ENCODE measurements at places on chromosomes 5 and 9.
A peak's percentile ranks its signal among the peaks of the same experiment; 100 is the strongest.

DNA sequence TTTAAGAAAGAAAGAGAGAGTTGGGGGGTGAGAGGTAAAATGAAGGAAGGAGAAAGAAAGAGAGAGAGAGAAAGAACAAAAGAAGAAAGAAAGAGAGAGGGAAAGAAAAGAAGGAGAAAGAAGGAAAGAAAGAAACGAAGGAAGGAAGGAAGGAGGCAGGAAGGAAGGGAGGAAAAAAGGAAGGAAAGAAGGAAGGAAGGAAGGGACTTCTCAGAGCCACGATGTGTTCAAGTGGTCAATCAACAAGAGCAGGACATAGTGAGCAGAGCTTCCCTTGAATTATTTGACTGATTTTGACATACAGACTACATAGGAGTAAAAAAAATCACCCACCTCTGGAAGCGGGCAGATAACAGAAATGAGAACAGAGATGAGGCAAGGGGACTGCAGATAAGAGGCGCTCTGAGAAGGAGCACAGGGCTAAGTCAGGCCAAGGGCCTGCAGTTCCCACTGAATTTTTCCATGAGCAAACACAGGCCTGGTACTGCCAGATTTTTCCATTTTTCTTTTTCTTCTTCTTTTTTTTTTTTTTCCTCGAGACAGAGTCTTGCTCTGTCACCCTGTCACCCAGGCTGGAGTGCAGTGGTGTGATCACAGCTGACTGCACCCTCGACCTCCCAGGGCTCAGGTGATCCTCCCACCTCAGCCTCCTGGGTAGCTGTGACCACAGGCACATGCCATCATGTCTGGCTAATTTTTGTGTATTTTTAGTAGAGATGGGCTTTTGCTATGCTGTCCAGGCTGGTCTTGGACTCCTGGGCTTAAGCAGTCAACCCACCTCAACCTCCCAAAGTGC is 77.7 kb upstream of the IL17B start:
- no peak for DNase-seq

- DNase-seq, result peak; percentile 26
Measured at GRCh38 chr9:77977210-77977611, 54.4 kb downstream of the GNAQ start.

GRCh38 chr9:75979362-75979761 is 88.9 kb downstream of the PCSK5 start:
- DNase-seq, result no peak

DNA sequence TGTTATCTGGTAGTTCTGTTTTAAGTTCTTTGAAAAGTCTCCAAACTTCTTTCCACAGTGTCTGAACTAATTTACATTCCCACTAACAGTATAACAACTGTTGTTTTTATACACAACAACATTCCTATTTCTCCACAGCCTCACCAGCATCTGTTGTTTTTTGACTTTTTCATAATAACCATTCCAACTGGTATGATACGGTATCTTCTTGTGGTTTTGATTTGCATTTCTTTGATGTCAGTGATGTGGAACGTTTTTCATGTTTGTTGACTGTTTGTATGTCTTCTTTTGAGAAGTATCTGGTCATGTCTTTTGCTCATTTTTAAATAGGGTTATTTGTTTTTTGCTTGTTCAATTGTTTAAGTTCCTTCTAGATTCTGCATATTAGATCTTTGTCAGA is 12.6 kb upstream of the GRAMD2B start:
- DNase-seq, result no peak

- DNase-seq, result no peak
Measured at GRCh38 chr5:80959768-80960442, at the start of gene RASGRF2. RASGRF2 (plus strand) TSS chr5:80960363; CDS start chr5:80960739, 376 bp downstream.

DNA sequence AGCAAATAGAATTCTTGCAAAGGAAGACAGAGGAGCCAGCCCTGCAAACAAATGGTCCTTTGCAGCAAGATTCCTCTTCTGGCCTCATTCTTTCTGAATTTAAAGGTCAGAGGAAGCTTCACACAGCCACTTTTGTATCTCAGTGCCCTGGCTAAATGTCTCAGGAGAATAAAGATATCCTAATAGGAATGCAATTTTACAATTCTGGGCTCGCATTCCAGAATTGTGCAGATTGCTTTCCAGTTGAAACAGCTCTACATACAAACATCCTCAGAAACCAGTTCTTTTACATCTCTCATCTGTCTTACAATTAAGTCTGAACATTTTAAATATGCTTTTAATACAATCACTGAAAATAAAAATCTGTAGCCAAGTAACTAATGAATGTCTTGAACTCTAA is 14.6 kb upstream of the ACOT12 start:
- DNase-seq, result no peak

GRCh38 chr9:122036408-122036807 is 56.7 kb downstream of the TTLL11 start:
- no peak for DNase-seq

DNA sequence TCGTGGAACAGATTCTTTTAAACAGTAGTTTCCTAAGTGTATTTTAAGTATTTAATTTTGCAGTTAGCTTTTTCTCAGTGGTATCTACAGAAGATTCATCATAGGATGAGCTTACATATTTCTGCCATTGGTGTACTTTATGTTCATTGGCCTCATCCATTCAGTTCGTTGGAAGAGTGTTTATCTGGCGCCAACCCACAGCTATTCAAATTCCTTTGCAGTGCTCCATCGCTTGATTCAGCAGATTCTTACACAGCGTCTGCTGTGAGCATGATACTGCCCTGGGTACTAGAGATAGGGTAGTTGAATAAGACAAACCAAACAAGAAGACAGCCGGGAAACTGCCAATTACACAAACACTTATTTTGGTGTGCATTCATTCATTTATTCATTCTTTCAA is 55.1 kb downstream of the NUP214 start:
- no peak for DNase-seq

GRCh38 chr9:94167376-94167890 is 83.2 kb downstream of the PTPDC1 start:
- DNase-seq, result no peak

DNA sequence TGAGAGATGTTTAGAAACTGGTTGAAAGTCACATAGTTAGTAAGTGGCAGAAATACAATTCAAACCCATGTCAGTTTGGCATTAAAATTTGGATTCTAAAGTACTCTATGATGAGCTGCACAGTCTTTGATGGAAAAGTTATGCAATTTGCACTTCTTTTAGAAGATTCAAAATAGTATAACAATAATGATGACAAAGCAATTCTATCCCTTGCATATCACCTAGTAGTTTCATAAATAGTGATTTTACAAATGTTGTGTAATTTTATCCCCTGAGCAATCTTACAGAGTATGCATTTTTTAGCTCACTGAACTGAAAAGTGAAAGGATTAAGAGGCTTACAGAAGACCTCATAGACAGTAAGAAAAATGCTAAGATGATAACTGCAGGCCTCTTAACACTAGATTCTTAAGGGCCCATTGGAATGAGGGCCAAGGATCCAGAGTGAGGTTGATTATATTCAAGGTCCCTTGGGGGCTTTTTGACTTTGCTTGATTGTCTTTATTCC is 3.7 kb downstream of the C5orf46 start:
- DNase-seq, result no peak

DNA sequence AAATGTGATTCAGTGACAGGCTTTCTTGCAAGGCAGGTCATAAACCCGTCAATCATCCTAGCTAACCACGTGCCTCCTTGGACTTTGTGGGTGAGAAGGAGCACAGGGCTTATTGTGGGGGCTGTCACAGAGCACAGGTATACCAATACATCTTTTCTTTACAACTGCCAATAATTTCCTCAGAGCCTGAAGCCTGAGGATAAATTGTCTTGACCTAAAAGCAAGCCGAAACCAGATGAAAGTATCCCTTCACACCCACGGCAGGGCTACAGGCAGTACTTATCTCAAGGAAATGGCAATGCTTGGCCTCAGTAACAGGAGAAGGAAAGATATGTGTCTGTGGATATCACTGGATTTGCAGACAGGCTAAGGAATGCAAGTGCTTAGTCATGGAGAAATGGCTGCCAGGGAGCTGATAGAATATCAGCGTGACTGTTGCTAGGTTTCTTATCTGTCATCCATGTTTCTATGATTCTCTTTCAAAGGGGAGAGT is 90.3 kb upstream of the ZNF366 start:
- no peak for DNase-seq

DNA sequence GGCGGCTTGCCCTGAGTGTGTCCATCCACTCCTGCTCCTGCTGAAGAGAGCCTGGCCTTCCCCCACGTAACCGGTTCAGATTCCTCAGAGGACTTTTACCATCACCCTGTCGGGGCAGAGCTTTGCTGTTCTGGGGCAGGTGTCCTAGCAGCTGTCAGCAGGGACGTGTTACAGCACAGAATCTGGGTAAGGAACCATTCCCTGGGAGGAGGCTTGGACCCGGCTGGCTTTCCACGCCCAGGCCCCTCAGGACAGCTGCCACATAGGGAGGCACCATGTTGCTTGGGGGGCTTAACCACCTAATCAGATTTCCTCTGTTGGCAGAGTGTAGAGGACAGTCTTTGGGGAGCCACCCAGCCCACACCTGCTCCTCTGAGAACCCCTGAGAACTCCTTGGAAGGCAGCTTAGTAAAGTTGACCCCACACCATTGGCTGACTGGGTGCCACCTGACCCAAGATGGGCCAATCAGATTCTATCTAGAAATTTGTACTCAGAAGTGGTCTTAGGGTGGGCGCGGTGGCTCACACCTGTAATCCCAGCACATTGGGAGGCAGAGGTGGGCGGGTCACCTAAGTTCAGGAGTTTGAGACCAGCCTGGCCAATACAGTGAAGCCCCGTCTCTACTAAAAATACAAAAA is 23.3 kb upstream of the EEIG1 start:
- no peak for DNase-seq

DNA sequence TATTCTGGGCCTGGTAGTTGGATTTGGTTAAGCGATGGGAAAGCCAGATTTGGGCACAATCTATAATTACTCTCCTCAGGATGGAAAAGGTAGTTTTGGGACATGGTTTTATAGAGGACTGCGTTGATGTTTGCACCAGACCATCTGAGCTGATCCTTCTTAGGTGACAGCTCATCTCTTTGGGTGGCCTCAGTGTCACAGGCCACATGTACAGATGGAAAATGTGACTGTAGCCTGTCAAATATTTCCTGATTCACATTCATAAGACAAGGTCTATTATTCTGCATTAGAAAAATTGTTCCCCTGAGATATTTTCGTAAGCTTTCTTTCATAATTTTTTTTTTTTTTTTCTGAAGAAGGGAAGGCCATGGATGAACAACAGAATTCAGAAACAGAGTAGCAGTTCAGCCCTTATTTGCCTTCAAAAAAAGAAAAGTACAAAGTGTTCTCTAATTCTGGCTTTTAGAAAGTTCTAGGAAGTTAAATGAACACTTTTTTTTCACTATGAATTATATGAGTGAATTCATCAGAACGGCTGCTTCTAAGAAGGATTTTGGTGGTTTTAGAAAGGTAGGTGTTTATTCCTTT is 81.0 kb downstream of the NNT start:
- DNase-seq, result no peak

DNA sequence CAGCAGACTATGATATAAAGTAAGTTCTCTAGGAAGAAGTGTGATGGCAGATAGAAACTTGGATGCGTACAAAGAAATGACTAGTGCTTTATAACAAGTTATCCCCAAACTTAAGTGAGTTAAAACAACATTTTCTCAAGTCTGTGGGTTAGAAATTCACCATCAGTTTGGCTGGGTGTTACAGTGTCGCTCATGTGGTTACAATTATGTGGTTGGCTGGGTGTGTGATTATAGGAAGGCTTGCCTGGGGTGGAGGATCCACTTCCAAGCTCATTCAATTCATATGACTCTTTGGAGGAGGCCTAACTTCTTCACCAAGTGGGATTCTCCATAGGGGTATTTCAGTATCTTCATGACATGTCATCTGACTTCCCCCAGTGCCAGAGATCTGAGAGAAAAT is 10.3 kb upstream of the C9orf40 start:
- no peak for DNase-seq

DNA sequence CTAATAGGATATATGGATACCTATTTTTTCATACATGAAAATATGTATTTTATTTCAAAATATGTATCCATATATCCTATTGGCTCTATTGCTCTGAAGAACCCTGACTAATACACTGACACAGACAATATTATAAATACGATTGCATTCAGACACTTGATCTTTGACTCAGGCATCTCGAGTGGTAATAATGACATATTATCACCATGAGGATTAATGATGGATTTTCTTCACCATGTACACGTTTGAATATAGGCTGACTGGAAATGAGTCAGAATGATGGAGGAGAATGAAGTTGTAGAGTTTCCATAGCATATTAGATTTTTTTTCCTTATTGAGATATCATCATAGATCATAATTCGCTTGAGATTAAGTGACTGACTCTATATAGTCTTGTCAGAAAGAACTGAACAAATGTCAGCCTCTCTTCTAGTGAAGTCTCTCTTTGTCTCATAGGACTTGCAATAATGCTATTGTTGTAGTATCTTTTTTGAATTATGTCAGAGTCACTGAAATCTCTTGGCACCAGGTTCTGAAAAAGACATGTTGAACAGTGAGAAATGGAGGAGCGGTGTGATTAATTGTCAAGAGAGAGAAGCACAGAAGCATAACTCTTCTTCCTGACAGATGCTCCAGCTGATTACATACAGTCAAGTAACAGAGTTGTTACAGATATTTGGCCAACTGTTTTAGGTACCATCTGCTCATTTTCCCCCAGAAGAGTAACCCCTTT is 41.4 kb upstream of the SLCO6A1 start:
- no peak for DNase-seq

DNA sequence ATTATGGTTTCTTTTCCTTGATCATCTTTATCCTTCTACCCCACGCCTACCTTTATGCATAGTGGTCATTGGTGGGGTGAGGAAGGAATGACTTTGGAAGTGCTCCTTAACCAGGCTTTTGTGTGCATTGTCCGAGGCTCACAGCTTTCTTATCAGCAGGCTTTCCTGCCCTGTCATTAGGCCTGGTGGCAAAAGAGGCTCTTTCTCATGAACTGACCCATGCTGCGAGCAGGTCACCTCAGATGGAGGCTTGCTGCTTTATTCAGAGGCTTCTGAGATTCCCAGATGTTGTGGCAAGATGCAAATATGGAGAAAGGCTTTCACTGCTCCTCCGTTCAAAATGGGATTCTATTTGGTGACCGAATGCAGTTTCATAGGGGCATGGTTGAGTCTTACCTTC is 57.4 kb upstream of the DMRTA1 start:
- no peak for DNase-seq

DNA sequence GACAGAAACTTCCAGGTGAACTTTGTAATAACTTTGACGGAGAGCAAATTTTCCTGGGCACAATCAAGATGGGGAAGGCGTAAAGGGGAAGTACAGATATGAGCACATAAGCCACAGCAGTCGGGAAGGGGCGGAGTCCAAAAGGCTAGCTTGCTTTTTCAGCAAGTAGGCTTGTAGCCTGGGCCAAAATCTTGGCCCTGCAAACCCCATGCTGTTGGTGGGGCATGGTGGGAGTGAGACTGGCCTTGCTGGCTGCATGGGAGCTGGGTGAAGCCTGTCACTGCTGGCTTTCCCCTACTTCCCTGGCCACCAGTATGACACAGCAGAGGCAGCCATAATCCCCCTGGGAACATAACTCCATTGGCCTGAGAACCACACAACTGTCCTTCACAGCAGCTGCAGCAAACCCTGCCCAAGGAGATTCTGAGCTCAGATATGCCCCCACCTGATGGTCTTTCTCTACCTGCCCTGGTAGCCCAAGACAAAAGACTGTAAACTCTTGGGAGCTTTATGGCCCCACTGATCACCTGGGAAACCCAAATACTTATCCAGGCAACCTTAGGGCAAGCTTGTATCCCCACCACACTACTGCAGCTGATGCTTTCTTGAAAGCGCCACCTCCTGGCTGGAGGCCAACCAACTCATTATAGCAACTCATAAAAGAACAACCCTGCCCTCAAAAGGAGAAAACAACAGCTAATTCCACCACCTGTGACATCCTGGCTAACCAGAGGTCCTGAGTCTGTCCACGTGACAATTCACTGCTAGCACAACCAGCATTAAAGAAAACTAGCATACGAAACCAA is 24.0 kb downstream of the DCTN4 start:
- no peak for DNase-seq
